HCEC 1CT (cell line): ENCODE measurements at places on chromosomes 3 and 15.

DNA sequence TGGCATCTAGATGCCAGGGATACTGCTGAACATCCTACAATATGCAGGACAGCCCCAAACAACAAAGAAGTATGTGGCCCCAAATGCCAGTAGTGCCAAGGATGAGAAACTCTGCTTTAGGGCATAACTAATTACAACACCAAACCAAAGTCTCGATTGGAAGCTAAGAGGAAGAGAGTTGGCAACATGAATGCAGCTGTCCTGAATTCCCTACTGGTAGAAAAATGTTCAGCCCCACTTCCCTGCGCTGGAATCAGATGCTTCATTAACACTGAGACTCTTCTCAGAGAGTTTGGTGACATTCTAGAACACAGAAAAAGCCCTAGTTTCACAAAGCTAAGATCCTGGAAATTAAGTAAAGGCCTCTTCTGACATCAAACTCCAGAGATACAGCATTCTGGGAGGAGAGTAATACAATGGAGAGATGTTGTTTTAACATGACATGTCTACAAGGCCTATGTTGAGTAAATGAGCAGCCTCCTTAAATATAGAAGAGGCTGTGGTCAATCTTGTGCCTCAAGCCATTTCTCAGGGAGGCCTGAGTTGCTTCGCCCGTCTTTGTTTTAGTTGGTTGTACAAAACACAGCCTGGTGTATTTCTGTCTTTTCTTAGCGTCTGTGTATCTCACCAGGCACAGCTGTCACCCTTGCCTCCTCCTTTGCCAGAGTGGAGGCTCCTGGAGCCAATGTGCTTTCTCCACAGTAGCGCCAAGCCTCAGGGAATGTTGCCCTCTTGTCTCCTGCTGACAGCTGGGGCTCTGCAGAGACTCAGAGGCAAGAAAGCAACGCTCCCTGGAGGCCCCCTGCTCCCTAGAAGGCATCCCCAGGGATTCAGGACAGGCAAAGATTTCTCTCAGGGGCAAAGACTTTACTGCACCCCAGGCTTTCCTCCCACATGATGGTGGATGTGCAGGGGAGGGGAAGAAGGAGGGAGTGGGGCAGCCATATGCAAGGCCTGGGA, 25.1 kb upstream of the CTNNB1 start:
- DNase-seq, result no peak

DNA sequence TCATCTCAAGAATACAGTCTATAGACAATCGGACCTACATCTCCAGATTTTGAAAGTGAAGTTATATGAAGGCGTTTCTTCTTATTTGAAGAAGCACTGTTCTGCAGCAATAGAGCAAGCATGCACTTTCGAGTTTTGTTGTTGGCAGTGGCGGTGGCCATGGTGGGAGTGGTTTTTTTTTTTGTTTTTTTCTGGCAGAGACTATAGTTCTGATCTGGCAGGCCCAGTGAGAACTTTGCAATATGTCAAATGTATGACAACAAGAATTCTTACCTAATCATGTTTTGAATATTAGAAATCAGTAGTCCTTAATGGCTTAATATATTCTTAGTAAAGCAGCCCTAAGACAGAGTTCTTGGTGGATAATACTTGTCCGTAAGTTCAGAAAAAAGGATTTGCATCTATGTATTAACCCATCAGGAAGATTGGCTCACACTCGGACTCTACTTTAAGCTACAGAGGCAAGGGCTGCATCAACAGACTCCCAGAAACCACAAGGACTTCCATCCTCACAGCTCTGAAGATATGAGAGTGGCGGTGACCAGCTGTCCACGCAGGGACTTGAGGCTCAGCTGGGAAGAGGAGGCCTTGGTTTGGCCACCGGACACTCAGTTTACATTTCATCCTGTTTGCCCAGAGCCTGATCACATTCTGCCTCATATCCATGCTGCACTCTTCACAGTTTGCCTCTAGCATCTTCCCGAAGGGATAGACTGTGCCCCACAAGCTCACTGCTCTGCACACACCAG, 124.1 kb upstream of the THBS1 start:
- no peak for DNase-seq

DNA sequence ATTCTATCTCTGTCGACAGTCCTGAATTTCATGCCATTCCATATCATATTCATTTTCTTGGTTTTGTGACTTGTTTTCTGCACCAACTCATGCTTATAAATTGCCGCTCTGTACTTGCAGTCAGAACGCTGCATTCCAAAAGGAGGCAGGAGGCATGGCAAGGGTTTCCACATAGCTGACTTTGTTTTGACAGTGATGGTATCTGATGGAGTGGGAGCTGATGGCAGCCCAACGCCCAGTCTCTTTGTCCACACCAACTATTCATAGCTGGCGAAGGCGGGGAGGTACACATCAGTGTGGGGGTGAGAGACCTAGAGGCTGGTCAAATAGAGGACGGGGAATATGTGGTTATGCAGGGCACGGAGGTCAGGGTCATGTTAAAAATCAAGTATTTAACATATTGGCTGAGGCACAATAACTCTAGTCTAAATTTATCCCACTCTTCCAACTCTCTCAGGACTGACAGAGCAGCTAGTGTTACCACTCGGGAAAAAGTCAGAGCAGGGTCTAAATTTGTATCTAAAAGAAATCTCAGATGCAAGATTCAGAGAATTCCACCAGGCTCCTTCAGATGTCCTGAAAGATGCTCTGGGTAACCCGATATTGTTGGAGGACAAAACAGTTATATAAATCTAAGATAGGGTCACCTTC, 67.8 kb upstream of the ATP13A3 start:
- DNase-seq, result no peak

DNA sequence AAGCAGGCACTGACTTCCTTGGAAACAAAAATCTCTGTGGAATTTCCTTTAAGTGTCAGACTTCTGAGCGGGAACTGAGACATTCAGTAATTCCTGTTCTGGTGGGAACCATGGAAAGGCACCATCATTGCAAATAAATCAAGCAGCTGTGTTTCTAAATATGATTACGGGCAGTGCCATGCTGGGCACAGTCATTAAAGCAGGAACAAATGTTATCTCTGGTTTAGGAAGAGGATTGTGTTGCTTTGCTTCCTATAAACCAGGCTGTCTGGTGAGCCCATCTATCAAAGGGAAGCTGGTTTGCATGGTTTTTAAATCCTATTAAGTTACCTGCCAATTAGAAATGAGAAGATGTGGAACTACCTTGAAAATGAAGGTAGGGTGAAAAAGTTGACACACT, 86.7 kb downstream of the EBLN2 start:
- no peak for DNase-seq

DNA sequence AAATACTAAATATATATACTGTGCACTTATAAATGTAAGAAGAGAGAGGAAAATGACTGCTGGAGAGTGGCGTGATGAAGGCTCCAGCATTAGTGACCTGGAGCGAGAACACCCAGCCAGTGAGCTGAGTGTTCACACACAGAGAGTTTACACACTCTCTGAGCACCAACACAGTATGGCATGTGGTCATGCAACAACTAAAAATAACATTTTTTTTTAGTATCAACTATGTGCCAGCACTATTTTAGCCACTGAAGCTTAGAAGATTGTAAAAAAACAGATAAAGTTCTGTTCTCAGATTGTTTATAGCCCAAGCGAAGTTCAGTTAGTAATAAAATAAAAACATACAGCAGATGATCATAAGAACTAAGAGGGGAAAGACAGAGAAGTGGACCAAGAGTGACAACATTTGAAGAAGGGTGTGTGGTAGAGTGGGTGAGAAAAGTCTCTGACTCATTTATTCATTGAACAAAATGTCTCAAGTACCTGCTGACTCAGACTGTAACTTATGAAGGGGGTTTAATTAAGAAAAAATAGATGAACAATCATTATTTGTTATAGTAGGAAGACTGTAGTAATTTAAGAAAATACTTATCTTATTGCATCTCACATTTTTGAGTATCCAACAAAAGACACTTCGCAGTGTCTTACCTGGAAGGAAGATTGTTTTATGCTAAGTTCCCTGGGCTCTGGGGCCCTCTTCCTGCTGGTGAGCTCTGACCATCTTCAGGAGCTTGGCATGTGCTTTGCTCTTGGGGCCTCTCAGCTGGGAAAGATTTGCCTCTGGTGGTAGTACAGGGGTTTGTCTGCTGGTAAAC, 43.8 kb downstream of the GAP43 start:
- peak; percentile 48 for DNase-seq

DNA sequence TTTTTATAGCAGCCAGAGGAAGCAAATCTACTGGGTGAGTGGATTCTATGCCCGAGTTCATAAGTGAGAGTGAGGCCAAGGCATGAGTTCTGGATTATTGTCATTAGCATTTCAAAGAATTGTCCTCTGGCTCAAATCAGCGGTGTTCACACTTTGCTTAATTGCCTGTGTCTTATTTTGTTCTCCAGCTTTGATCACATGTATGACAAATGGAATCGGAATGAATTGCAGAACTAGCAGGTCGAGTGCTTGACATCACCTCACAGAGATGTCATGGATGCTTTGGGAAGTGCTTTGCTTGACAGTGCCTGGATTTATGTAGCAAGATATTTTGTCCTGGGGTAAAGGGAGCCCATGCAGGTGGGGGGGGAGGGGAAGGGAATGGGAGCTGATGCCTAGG, 68.0 kb downstream of the SH3GL3 start:
- no peak for DNase-seq

- DNase-seq, result no peak
Measured at GRCh38 chr3:85567071-85567676, 608.4 kb downstream of the CADM2 start.

DNA sequence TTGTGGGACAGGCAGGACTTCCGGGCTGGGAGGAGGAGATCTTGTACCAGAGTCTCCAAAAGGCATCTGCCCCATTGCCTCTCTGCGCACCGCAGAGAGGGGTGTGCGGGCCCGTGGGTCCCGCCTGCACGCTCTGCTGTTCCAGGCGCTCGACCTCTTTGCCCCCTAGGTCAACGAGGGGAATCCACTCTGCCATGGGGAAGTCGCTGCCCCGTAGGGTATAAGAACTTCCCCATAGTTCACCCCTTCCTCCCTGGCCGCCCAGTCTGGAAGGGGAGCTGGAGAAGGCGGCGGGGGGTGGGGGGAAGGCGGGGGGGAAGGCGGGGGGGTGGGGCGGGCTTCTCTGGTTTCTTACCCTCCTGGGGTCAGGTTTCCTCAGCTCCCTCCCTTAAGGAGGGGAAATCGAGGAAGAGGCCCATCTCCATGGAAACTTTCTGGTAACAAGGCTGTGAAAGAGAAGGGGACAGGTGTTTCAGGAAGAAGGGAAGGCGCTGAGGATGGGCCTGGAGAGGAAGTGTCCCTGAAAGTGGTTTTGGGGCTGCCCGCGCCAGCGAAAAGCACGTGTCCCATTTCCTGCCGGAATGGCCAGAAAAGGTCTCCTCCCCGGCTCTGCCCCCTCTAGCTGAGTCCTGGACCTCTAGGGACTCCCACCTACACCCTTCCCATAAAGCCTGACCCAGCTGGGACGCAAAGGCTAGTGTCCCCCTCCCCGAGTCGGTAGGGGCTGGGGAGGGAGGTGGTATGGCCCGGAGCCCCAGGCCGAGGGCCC, 27.5 kb downstream of the NR1I2 start:
- DNase-seq, result no peak

- no peak for DNase-seq
Measured at GRCh38 chr3:50118237-50118636, 29.5 kb downstream of the RBM5 start.

DNA sequence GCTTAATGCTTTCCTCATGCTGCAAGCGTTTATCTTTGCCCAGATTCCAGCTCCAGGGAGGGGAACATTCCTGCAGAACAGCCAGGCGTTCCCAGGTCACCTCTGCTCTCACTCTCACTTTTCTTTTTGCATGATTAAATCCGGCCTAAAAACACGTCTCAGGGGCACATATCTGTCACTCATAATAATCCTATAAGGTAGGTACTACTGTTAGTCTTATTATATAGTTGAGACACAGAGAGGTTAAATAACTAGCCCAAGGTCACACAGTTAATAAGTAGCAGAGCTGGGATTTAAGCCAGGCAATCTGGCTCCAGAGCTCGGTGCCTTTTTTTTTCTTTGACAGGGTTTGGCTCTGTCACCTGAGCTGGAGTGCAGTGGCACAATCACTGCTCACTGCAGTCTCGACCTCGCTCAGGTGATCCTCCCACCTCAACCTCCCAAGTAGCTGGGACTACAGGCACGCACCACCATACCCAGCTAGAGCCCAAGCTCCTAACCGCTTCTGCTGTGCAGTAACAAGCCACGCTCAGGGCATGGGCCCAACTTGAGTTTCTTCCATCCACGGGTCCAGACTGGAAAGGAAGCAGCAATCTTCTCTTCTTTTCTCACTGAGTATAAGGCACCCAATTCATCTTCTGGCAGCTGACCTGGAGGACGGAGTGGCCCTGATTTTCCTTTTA, 96.5 kb downstream of the LIPC start:
- DNase-seq, result no peak

DNA sequence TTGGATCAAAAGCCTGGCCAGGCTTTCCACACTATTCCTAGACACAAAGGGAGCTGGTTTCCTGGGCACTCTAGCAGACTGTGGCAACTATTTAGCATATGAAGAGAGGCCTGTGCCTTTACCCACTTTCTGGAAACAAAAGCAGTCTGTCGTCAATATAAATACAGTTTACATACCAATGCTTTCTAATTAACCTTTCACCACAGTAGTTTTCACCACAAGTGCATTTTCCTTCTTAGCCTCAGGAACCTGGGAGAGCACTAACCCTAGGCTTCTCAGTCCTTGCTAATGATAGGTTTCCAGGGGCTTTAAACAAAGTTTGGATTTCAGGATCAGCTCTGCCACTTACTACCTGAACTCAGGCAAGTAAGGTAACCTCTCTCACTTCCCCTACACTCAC, 499.1 kb downstream of the MAGI1 start:
- DNase-seq, result no peak

- DNase-seq, result no peak
Measured at GRCh38 chr3:157471064-157471463, 32.2 kb downstream of the VEPH1 start.

GRCh38 chr3:135762188-135762856, 203.2 kb upstream of the PPP2R3A start:
- no peak for DNase-seq

DNA sequence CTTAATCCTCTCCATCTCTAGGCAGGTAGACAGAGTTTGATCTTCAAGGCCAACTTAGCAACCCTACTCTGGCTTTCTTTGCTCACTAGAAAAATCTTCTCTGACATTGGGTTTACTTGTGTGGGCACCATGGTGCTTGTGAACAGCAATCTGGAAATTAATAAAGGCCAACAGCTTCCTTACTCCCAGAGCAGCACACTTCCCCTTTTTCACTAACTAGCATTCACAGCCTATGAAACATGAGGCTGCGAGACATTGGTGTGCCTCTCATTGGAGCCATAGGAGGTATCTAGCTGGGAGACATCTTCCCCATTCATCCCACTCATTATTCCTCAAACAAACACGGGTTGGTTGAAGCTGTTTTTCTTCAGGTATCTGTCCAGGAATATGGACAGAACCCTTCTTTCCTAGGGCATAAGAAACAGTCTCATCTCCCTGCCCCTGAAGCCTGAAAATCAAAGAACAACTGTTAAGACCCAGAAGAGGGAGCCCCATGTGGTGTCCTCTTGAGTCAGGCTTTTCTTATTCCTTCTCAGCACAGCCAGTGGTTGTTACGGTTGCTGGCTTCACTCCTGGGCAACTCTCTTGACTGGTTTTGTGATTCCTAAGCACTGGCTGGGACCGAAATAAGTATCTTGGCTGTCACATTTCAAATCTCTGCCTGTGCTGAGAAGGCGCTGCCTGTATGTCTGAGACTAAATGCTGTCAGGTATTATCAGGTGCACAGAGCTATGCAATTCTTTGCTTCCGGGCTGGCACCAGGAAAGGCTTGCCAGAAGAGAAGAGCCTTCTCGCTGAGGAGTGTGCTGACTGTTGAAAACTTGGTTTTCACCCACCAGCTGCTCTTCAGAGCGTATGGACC, 194.4 kb downstream of the FEZF2 start:
- no peak for DNase-seq
